ENCODE measurements at places on chromosomes 5 and 9.

DNA sequence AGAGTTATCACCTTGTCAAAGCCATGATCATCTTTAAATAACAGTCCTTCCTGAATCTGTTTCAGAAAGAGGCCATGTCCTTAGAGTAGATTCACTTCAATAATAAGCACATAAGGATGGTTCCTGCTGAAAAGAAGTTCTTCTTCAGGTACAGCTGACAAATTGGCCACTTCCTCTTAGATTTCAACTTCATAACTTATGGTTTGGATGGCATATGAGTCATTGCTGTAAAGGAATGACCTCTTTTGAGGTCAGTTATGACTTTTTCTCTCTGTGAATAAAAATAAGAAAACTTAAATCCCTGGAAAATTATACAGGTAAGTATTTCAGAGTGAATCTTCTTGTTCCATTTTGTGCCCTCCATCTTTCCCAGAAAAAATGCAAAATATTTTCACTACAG is 555.3 kb upstream of the ZNF462 start:
- DNase-seq: no peak

DNA sequence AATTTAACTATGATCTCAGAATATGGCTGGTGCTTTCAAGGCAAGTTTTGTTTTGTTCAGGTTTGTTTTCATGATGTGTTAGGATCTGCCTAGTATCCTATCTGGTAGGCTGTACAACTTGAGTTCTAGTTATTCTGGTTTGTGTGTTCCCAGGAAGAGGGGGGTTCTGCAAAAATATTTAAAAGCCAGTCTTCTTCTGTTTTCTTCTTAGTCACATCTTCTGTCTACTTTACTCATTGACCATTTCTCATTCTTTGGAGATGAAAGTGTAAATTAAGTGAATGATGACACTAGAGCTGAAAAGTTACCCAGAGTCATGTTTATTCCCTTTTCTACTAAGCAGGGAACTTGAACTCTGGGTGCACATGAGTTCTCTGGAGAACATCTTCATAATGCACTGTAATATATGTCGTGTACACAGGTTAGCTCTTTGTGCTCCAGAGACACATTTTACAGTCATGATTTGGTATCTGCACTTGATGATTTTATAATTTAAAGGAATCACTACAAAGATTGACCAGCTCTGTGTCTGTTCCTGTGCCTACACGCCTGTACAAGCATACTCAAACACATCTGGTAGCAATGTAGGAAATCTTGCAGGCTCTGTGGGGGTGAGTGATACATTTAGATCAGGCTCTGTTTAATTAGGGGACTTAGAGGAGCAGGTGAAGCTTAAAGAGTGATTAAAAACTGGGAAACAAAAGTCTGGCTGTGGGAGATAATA is 5.0 kb downstream of the SMAD5 start:
- no peak for DNase-seq

DNA sequence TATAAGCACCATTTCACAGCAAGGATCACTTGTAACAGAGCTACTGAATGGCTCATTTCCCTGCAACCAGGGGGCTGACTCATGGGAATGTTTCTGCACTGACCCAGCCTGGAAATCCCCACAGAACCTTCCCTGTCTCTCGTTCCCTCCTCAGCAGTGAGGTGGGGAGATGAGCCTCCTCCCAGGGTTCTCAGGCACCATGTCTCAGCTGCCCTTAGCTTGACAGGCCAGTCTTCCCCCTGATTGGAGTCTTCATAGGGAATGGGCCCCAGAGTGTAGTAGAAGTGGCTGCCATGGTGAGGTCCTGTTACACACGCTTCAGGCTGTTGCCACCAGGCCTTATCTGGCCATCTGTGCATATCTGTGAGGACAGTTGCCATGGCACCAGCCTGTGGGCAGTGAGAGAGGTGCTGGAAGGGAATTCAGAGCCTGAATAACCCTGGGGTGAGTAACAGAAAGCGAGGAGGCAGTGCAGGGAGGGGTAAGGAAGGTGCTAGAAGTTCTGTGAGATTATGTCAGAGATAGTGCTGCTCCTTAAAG is 324.4 kb downstream of the ENC1 start:
- DNase-seq: no peak

GRCh38 chr9:113888976-113889375 is 12.9 kb downstream of the ZNF618 start:
- no peak for DNase-seq

GRCh38 chr5:11334404-11334803 is 569.8 kb downstream of the CTNND2 start:
- no peak for DNase-seq

GRCh38 chr5:90398726-90399125 is 10.8 kb downstream of the CETN3 start:
- DNase-seq: no peak

GRCh38 chr9:98861781-98862504 is 54.5 kb downstream of the GALNT12 start:
- no peak for DNase-seq
